ENCODE measurements at places on chromosomes 11 and 22.

DNA sequence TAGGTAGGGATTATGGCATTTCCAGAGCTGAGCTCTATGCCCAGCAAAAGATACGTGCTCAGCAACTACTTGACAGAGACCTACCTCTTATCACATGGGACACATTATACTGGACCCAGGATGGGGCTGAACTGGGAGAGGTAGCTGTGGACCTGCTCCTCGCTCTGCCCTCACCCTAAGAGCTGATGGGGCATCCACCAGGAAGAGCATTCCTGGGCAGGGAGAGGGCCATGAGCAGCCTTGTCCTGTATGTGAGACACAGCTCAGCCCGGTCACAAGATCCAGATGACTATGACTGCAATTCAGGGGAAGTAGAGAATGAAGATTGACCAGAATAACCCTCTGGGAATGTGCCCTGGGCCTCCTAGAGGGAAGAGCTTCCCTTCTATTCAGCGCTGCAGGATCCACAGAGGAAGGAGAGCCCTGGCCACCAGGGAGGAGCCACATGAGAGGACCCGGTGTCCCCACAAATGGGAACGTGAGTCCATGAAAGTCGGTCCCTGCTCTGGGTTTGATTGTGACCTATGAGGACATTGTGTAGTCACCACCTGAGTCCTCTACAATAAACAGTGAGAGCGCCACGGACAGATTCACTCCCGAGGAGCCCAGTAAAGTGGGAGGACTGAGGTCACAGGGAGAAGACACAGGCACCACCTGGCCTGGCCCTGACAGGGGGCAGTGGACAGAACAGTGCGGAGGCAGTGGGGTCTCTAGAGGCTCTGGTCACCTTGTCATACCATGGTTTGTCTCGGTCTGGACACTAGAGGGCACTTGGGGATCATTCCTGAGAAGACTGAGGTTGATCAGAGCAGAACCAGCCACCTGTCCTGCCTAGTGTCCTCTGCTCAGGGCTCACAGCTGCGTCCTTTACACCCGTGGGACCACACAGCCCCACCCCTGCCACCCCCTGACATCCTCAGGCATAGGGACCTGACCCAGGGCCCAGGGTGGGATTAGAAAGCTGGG, 99.5 kb downstream of the ZNF280B start:
- no peak for DNase-seq

GRCh38 chr11:113387605-113388211, at the start of gene ANKK1:
TSS of gene ANKK1 (plus strand) at chr11:113387779. CDS start at chr11:113387885, 106 bp downstream.
- no peak for DNase-seq

- DNase-seq = no peak
Observed at GRCh38 chr11:61163714-61164605, 2.7 kb upstream of the VPS37C start.

DNA sequence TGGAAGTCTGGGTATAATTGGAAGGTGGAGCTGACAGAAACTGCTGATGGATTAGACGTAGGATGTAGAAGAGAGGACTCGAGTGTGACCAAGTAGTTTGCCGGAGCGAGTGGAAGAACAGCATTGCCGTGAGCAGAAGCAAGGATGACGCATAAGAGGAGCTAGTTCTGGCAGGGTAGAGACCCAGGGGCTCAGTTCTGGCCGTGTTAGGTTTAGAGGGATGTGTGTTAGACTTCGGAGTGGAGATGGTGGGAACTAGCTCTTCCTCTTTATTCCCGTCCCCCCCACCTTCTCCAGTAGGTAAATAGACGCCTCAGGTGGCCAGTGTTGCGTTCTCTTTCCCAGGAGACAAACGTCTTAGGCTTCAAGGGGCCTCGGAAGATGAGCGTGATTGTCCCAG, 19.1 kb downstream of the TUB start:
- no peak for DNase-seq

- DNase-seq = no peak
Observed at GRCh38 chr22:43819421-43819921, 7.4 kb upstream of the EFCAB6 start.

- peak; percentile 53 for DNase-seq
Observed at GRCh38 chr22:38230108-38230825, 28.5 kb downstream of the MAFF start.

DNA sequence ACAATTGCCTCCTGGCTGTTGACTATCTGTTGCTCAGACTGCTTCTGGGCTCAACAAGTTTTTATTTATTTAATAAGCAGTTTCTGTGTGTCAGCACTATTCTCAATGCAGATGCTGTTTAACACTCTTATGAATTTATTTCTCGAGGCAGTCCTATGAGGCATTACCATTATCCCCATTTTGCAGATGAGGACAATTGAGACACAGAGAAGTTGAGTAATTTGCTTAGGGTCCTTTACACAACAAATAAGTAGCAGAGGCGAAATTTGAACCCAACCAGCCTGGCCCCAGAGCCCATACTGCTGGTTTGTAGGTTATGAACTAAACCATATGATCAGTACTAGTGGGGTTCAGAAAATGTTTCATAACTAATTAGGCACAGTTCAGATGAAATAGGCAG, 58.7 kb downstream of the APIP start:
- DNase-seq = no peak

DNA sequence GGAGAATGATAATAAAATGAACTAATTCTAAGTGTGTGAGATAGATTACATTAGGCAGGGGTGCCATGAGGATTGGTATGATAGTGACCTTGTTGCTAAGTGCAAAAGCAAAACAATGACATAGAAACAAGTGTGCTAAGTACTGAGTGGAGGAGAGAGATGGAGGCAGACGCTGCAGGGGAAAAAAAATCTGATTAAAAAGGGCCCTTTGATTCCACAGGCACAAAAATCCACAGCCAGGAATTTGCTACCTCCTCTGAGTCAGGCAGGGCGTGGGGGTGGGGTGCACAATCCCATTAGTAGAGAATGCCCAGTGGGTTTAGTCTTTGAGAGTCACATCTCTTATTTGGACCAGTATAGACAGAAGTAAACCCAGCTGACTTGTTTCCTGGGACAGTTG, at the start of gene CNTF:
Gene CNTF (plus strand): TSS at position 322 of the 400 bp plus-strand sequence. CDS start 88 bp downstream, outside the sequence.
- no peak for DNase-seq

GRCh38 chr11:15692739-15693138, 578.0 kb downstream of the INSC start:
- no peak for DNase-seq

GRCh38 chr11:57635246-57635645, 14.5 kb downstream of the YPEL4 start:
- DNase-seq = no peak

- DNase-seq = peak; percentile 42
Observed at GRCh38 chr11:104916442-104916841, 18.2 kb upstream of the CASP12 start.

GRCh38 chr11:99973993-99974392, 713.1 kb upstream of the ARHGAP42 start:
- no peak for DNase-seq

GRCh38 chr22:44671742-44672141, 30.3 kb upstream of the PRR5 start:
- peak; percentile 43 for DNase-seq

- no peak for DNase-seq
Observed at GRCh38 chr11:10438458-10438857, 16.6 kb upstream of the AMPD3 start.

GRCh38 chr22:38524429-38524828, 18.3 kb upstream of the DDX17 start:
- no peak for DNase-seq

- no peak for DNase-seq
Observed at GRCh38 chr22:39832627-39833074, 60.9 kb downstream of the ENTHD1 start.

GRCh38 chr22:35076630-35077029, 10.7 kb downstream of the ISX start:
- DNase-seq = no peak

- DNase-seq = no peak
Observed at GRCh38 chr11:132578580-132578979, 953.7 kb downstream of the OPCML start.

DNA sequence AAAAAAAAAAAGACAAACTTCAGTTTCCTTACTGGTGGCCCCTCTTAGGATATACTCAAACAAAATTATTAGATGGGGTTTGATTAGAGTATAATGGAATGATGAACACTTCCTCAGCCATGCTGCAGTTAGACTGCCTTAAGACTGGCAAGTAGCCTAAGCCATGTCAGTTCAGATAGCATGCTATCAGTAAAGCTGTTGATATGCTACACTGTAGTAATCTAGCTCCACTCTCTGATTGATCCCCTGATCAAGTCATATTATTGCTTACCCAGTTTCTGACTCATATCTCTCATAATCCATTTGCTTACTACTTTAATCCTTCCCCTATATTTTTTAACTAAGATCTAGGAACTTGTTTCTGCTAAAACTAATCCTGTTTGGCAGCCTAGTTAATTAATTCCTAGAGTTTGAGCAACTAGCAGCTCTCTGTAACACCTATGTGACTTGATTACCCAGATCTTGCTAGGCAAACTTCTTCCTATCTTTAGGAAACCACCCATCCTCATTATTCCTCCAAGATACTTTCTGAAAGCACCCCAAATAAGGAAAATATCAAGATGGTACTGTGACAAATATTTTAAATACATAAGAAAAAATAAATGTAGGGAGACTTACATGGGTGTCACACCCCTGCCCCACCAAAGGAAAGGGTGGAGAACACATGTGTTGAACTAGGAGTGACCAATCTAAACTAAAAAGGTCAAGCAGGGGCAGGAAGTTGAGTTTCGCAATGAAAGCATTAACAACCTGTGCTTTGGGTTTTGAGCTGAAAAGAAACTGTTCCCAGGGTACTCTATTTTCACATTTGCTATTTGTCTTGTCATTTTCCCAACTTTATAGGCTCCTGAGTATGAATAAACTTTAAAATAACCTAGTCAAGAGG, 43.2 kb downstream of the PIK3C2A start:
- no peak for DNase-seq

DNA sequence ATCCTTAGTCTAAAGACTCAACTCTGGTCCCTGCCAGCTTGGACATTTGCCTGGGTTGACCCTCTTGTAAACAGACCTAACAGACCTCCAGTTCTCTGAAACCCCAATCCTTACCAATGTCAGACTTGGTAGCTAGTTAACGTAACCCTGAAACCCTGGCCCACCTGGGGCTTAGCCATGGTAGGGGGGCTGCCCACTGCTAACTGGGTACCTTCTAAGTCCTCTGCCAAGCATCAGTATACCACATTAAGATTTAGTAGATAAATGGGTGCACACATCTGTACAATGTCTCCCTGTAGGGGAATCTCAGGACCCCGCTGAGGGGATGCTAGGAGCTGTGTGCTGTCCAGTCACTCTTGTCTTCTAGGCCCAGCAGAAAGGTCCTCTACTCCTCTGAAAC, 29.9 kb upstream of the TH start:
- DNase-seq = no peak

- DNase-seq = peak; percentile 49
Observed at GRCh38 chr11:88414981-88415413, 77.5 kb upstream of the CTSC start.

DNA sequence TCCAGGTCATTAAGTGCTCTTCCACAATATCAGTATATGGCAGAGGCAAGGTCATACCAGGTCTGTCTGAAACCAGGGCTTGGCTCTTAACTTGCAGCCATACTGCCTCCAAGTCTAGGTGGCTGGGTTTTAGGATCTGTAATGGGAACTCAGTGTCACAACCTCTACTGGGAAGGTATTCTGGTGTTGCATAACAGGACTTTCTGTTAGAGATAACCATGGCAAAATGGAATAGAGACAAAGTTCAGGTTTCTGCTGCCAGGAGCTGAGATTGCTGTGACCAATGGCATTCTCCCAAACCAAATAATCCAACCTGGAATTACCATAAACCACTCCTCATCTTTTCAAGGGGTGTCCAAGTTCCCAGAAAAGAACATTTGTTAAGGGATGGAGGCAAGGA, 6.8 kb upstream of the SAA1 start:
- no peak for DNase-seq

DNA sequence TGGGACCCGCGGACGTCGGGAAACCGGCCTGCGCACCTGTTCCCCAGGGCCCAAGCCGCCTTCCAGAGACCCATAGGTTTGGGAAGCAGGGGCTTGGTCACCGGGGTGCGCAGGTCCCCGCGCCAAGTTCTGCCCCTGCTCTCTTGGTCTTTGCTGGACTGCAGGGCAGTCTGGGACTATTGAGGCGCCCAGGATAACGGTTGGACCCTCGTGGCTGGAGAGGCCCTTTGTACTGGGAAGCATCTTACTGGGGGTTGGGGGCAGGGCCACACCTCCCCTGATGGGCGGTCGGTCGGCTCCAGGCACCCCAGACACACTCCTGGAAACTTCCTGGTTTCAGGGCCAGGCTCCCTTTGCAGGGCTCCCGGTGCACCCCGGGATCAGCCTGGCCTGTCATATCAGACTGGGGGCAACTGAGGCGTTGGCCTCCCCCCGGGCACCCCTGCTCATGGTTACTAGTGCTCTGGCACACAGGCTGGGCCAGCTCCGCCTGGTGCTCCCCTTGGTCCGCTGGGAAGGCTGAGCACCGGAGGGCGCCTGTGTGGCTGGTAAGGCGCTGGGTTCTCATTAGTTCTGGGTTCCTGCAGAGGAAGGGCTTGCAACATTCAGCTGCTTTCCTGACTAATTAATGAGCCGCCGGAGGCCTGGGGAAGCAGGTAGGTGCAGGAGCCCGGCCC, 1250.5 kb downstream of the BRD1 start:
- no peak for DNase-seq

GRCh38 chr11:76493626-76494539, 49.1 kb downstream of the EMSY start:
- no peak for DNase-seq

- DNase-seq = peak; percentile 25
Observed at GRCh38 chr11:93895106-93895862, 44.9 kb upstream of the VSTM5 start.

- DNase-seq = no peak
Observed at GRCh38 chr11:64243236-64243854, 2.5 kb downstream of the FKBP2 start.

- no peak for DNase-seq
Observed at GRCh38 chr11:40129266-40129665, 1330.2 kb downstream of the LRRC4C start.

DNA sequence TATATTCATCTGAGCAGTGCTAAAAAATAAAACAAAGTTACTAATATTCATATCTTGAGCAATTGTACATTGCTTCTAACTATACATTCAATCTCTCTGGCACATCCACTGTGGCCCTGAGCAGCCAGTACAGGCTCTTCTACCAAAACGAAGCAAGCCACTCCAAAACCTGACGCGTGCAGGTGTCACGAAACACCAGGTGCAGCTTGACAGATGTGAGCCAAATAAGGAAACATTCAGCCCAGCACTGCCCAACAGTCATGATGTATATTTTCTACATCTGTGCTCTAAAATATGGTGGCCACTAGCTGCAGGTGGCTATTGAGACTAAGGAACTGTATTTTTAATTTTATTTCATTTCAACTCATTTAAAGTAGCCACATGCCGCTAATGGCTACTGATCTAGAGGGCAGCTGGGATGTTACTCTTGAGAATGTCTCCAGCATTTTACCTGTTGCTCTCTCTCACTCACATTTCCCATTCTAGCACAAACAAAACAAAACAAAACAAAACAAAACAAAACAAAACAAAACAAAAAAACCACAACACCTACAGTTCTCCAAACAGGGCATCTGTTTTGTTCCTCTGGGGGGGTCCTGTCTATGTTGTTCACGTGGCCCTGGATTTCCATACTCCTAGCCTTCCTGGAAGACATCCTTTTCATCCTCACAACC, 77.7 kb downstream of the LARGE1 start:
- no peak for DNase-seq
